ENCODE measurements at places on chromosomes 7 and 10.

GRCh38 chr10:112295853-112296830 lies 12.9 kb downstream of the TECTB start:
- no peak for DNase-seq

- DNase-seq = no peak
These were observed 7.4 kb upstream of the C10orf67 start for GRCh38 chr10:23351926-23352519.

DNA sequence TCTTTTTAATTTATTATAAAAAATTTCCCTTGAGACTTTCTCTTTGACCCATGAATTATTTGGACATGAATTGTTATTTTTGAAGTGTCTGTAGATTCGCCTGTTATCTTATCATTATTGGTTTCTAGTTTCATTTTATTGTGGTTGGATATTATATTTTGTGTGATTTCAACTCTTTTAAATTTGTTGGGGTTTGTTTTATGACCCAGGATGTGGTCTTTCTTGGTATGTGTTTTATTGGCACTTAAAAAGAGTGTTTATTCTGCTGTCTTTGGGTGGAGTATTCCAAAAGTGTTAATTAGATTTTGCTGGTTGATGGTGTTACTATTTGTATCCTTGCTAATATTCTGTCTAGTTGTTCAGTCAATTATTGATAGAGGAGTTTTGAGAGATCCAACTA lies 50.5 kb upstream of the GPR141 start:
- no peak for DNase-seq

DNA sequence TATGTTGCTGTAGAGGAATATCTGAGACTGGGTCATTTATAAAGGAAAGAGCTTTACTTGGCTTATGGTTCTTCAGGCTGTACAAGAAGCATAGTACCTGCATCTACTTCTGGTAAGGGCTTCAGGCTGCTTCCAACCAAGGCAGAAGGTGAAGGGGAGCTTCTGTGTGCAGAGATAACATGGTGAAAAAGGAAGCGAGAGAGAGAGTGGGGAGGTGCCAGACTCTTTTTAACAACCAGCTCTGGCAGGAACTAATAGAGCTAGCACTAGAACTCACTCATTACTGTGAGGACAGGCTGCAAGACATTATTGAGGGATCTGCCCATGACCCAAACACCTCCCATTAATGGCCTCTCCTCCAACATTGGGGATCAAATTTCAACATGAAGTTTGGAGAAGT lies 94.5 kb downstream of the KIF20B start:
- no peak for DNase-seq

DNA sequence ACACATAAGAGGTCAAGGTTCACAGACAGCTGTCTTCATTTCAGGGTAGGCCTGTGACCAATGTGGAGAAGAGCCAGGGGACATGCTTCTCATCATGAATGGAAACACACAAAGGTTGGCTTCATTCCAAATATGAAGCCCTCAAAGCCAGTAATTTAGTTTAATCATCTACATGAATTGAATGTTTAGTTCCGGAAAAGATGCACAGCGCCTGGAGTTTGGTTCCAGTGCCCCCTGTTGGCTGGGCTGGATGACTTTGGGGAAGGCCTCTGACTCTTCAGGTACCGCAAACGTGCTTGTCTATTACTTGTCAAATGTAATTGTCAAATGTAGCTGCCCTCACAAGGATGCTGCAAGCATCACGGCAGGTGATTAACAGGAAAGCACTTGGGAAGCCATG lies 130.7 kb downstream of the ADRA2A start:
- DNase-seq = peak; percentile 11

- DNase-seq = no peak
These were observed 161.6 kb downstream of the PARD3 start for GRCh38 chr10:34653530-34653929.

- DNase-seq = peak; percentile 3
These were observed 68.4 kb upstream of the TMEM229A start for GRCh38 chr7:124101173-124101768.

- DNase-seq = no peak
These were observed 346.8 kb upstream of the NFE2L3 start for GRCh38 chr7:25805027-25805687.

DNA sequence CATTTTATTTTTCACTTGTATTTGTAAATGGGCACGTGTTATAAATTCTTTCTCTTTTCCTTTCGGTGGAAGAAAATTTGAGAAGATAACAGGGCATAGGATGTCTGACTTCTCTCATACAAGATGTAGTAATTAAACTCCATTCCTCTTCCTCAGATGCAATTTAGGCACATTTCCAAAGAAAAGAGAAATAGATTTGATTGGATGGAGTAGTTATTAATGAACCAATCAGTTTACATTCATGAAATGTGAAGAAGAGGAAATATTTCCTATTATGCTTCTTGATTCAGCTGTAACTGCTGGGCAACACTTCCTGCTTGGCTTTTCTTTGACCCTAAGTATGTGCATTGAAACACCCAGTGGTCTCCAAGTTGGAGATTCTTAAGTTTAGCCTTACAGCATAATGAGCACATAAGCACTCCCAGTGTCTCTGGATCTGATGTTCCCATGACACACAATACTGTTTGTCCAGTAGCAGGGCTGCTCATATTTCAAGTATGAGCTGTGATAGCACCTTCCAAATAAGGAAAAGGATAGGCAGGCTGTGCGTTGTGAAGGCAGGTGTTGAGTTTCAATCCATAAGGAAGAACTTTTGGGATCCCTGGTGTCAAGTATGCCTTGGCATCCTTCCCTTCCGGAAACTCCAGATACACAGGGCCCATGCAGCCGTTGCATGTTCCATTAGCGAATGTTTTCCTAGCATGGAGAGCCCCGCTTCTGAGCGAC lies 33.4 kb upstream of the COBL start:
- no peak for DNase-seq

DNA sequence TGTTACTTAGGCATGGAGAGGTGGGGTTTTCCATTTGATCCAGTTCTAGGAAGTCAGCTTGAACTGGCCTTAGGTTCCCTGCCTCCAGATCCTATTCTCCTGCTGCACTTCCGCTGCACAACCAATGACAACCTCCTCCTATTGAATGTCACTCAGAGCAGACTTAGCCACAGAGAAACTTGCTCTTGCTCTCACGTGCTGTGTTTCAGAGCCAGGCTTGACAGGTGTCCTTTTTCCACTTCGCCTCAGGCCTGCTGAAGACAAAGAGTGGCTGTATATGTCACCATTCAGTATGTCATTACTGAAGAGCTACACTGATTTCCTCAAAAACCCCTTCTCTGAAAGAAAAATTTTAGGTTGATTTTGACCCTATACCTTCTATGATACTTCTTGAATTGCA lies 115.4 kb upstream of the ETV1 start:
- DNase-seq = no peak

GRCh38 chr7:39321909-39322498 lies 244.2 kb upstream of the YAE1 start:
- no peak for DNase-seq

GRCh38 chr7:95395755-95396135 lies 430 bp downstream of the PON3 start:
- no peak for DNase-seq

All from activated CD4-positive, alpha-beta T cell treated with anti-CD3 and anti-CD28 coated beads, Interleukin-2, amount 50 U/mL, for 48 hours (primary cell).